Mucosa of descending colon (tissue), 3 donors: ENCODE measurements at places on chromosomes 2 and 18. TPM values are rescaled to one million over a fixed set of nuclear protein-coding genes. Genes with fewer than 3 reads are reported as not detected.

Gene COL4A3
- total RNA-seq, result 0.32 TPM

Gene ZNF892
- 1.7 TPM for total RNA-seq

DNA sequence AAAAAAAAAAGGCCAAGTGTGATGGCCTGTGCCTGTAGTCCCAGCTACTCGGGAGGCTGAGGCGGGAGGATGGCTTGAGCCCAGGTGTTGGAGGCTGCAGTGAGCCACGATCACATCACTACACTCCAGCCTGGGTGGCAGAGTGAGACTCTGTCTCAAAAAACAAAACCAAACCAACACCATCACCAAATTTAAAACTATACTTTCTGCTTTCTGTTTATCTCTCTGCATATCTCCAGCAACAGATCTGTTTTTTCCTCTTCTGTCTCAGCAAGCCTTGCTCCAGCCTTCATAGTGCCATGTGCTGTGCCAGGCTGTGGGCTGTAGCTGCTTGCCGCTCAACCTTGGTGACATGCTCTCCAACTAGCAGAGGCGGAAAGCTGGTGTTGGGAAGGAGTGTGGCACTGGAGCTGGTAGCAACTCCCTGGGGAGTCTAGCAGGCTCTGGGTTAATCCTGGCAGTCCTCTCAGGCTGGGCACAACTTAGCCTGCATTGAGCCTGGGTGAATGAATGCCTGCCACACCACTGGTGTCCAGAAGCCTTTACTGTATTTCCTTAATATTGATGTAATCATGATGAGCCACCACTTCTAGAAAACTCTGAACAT, 204.1 kb downstream of the LDLRAD4 start:
- no peak for DNase-seq

- DNase-seq, result no peak
These were observed 148.4 kb upstream of the CAVIN2 start for GRCh38 chr2:191995285-191995684.

GRCh38 chr2:60821587-60822302, 59.6 kb upstream of the REL start:
- no peak for DNase-seq
